ENCODE measurements at places on chromosomes 12 and 14. TPM values are rescaled to one million over a fixed set of nuclear protein-coding genes. Genes with fewer than 3 reads are reported as not detected.

Gene BIN2
- total RNA-seq: 240 TPM

Gene ARHGEF25
- total RNA-seq: 0.76 TPM

Gene CDH24
- total RNA-seq: 2.5 TPM

Gene RPS6KA5
- 47.6 TPM for total RNA-seq

Gene GPRC5A
- total RNA-seq: 0.23 TPM

Gene BCL11B
- 106 TPM for total RNA-seq

Gene TMEM229B
- total RNA-seq: 15.2 TPM

Gene CCDC196
- total RNA-seq: not detected

Gene AMDHD1
- total RNA-seq: 0.40 TPM

Gene RERG
- not detected for total RNA-seq

Gene IFNG-AS1
- total RNA-seq: 0.71 TPM

Gene CDC42BPB
- 0.58 TPM for total RNA-seq

Gene KRT86
- 0.18 TPM for total RNA-seq

Gene GLT1D1
- total RNA-seq: not detected

Gene SIX4
- not detected for total RNA-seq

Gene DIABLO
- 35.7 TPM for total RNA-seq

Gene ABCD2
- 47.4 TPM for total RNA-seq

Gene LACRT
- total RNA-seq: not detected

Gene KERA
- total RNA-seq: not detected

Gene AKAP5
- 0.67 TPM for total RNA-seq

All from activated naive CD4-positive, alpha-beta T cell treated with anti-CD3 and anti-CD28 coated beads, Interleukin-2, amount 10 ng/mL, durations not matched to agents 5 hours and 36 hours (primary cell).